Activated CD4-positive, alpha-beta T cell treated with anti-CD3 and anti-CD28 coated beads, Interleukin-2, amount 50 U/mL, for 16 hours (primary cell): ENCODE measurements at places on chromosomes 12 and 14.

- no peak for DNase-seq
Measured at GRCh38 chr14:98298481-98299244, 973.3 kb downstream of the BCL11B start.

DNA sequence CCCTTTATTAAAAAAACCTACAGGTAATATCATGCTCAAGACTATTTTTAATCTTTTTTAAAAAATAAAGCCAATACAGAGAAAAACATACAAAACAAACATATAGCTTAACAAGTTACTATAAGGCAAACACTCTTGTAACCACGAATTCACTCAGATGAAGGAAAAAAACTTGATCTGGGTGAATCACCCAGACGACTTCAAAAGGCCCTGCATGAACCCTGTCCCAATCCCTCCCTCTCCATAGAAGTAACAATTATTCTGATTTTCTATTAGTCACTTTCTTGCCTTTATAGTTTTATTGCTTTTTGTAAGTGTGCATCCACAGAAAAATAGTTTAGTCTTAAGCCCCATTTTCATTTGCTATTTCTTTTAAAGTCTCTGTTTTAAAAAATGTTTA lies 72.6 kb downstream of the LRP6 start:
- no peak for DNase-seq

GRCh38 chr14:104601786-104602185 lies 2.8 kb downstream of the TMEM179 start:
- DNase-seq, result no peak

DNA sequence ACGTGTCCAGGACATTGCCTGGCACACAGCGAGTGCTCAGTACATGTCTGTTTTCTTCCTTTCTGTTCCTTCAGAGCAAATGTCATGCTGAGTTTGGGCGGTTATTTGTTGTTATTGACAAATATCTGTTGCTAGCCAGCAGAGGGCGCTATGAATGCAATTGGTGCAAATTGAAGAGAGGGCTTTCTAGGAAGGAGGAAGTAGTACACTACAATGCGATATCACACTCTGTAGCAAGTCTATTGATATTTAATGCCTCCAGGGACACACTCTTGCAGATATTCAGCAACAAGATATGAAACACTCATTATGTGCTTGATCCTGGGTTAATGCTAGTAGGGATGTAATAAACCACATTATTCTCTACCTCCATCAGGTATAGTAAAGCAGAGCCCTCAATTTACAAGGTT lies 267.3 kb upstream of the SRRM4 start:
- DNase-seq, result peak; percentile 42

DNA sequence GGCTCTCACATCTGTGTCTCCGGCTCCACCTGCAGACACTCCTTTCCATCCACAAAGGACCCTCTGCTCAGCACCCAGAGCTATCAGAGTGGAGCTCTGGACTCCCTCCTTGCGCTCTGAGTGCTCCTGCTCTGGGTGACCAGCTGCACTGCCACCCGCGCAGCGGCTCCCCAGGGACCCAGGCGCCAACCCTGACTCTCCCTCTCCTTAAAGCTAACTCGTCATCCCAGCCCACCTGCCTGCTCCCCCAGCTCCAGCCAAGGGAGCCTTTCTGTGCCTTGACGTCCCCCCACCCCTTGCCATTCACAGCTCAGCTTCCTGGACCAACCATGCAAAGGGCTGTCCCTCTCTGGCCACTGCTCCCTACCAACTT lies 99.0 kb downstream of the SETD3 start:
- no peak for DNase-seq

DNA sequence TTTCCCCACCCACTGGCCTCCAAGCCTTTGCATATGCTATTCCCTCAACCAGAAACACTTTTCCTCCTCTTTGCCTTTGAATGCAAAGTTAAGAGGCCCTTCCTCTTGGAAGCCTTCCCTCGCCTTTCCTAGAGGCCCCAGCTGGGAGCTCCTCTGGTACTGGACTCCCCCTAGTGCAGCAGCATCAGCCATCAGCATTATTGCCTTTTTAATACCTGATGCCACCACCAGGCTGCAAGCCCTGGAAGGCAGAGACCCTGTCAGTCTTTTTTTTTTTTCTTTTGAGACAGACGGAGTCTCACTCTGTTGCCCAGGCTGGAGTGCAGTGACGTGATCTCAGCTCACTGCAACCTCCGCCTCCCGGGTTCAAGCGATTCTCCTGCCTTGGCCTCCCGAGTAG lies 19.1 kb upstream of the PLA2G1B start:
- DNase-seq, result no peak

- DNase-seq, result no peak
Measured at GRCh38 chr12:80829767-80830166, 108.0 kb downstream of the LIN7A start.

DNA sequence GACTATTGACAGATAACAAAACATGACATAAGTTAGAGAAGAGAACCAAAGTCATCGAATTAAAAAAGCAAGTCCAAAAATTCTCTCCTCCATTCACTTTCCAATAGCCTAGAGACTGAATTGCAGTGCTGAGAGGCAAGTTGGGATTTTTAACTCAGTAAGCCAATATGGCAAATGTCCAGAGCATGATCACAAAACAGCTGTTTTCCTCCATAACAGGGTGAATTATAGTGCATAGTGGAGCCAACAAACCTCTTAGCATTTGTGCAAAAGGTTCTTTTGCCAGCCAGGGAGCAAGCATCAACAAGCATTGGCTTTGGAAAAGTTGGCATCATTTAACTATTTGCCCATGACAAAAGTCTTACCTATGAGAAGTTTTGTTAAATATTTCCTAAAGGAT lies 458.8 kb upstream of the NOVA1 start:
- DNase-seq, result no peak

GRCh38 chr14:64491637-64492036 lies 12.0 kb downstream of the ZBTB25 start:
- DNase-seq, result no peak

- DNase-seq, result no peak
Measured at GRCh38 chr12:5554711-5555110, 122.8 kb downstream of the NTF3 start.

GRCh38 chr12:51511546-51512260 lies 79.3 kb upstream of the SCN8A start:
- no peak for DNase-seq

DNA sequence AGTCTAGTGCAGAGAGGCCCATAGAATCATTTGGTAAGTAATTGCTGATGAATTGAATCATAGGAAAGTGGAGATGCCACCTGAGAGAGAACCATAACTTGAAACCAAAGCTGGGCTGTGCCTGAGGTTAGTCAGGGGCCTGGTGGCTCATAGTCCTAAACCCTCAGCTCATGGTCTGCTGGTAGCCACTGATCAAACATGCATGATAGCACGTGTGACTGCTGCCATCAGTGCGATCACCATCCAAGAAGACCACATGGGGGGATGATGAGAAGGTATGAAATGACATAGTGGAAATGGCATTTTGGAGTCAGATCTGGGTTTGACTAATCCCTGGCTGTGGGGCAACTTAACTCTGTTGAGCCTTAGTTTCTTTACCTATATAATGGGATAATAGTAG lies 190.5 kb downstream of the CACNA1C start:
- DNase-seq, result no peak

DNA sequence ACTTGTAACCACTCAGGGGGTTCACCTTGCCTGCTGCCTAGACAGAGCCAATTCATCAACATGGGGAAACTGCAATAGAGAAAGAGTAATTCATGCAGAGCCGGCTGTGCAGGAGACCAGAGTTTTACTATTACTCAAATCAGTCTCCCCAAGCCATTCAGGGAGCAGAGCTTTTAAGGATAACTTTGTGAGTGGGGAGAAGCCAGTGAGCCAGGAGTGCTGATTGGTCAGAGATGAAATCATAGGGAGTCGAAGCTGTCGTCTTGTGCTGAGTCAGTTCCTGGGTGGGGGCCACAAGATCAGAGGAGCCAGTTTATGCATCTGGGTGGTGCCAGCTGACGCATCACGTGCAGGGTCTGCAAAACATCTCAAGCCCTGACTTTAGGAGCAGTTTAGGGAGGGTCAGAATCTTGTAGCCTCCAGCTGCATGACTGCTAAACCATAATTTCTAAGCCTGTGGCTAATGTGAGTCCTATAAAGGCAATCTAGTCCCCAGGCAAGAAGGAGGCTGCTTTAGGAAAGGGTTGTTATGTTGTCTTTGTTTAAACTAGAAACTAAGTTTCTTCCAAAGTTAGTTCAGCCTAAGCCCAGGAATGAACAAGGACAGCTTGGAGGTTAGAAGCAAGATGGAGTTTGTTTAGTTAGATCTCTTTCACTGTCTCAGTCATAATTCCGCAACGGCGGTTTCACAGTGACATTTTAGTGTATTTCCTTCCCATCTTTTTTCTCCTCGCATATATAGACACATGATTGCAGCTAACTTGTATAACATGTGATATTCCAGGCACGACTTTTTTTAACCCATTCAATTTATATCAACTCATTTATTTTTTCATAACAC lies 68.9 kb upstream of the NCOR2 start:
- peak; percentile 76 for DNase-seq

GRCh38 chr14:92737619-92738188 lies 10.7 kb downstream of the LGMN start:
- DNase-seq, result no peak

GRCh38 chr14:44453433-44454171 lies 53.5 kb downstream of the FSCB start:
- no peak for DNase-seq

DNA sequence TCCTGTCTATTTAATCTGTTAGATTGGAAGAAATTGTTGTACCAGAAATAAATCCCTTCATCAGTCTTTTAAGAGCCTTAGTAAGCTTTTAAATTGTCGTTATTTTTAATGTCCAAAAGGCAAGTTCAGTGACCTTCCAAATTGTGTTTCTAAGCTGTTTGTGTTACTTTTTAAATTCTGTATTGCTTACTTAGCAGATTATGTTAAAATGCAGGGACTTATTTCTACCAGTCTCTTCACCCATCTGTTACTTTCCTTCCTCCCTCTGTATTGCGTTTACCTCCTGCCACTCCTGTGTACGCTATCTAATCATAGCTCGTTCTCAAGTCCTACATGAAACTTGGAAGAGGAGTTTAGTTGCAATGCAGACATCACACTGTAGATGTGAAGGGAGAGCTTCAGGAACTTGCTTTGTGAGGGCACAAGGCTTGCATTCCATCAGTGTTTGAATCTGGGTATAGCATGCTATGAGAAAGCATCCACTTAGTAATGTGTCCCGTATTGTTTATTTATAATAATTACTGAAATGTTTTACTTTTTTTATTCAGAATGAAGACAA lies 406.5 kb upstream of the RGS6 start:
- DNase-seq, result no peak

- DNase-seq, result no peak
Measured at GRCh38 chr14:99660794-99661193, 15.9 kb downstream of the HHIPL1 start.

DNA sequence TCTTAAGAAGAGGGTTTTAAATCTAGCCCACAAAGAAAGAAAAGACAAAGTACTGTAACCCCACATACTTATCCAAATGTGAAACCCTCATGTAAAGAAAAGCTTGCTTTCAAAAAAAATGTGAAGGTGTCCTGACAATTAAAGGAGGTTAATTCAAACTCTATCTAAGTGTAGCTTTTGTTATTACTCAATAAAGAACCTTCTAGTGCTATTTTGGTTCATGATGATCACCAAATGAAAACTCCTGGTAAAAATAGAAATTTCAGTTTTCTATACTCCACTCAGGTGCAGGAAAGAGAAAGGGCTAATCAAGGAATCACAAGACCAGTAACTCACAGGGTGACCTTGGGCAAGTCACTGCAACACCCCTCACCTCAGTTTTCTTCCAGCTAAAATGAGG lies 1.6 kb downstream of the STAB2 start:
- no peak for DNase-seq

GRCh38 chr12:107320929-107321631 lies 227.7 kb upstream of the CRY1 start:
- DNase-seq, result peak; percentile 71

- peak; percentile 53 for DNase-seq
Measured at GRCh38 chr12:104764225-104765091, 193.6 kb downstream of the SLC41A2 start.

- no peak for DNase-seq
Measured at GRCh38 chr14:53613404-53614253, 343.0 kb downstream of the BMP4 start.

- DNase-seq, result no peak
Measured at GRCh38 chr12:6768990-6769389, 2.8 kb downstream of the PTMS start.

- no peak for DNase-seq
Measured at GRCh38 chr14:99968941-99969340, 96.3 kb upstream of the EVL start.

GRCh38 chr12:85804663-85805062 lies 31.5 kb downstream of the RASSF9 start:
- no peak for DNase-seq

- no peak for DNase-seq
Measured at GRCh38 chr14:45222485-45223262, 30.3 kb downstream of the MIS18BP1 start.

DNA sequence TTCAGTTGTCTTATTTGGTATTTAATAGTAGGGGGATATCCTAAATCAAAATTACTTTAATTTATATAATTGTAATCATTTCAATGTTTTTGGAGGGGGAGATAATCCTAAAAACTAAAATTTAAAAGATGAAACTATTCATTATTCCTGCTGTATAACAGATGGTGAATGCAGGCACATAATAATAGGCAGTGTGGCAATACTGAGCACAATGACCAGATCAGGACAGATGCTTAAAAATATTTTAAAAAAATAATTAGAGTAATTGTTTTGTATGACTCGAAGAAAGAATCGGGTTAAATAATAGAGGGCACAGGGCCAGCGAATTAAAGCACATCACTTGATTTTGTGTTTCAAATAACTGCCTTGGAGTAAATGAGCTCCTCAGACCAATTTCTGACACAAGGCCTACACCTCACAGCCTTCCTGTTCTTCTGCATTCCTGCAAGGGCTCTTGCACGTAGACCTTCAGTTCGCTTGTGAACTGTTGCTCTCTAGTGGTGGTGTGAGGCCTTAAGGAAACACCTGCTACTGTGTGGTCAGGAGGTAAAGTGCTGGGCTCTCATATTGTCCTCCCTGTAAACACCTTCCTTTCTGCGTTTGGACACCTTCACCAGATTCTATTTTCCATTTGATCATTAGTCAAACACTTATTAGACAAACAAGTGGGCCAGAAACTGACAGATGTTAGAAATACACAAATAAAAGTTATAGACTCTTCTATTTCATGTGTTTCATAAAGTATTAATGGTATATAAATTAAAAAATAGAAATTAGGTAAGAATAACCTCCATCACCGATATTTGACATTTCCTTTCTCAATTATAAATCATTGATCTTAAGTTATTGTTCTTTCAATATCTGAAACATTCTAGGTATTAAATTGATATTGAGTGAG lies 29.3 kb upstream of the KLRF1 start:
- DNase-seq, result peak; percentile 89
